Activated naive CD8-positive, alpha-beta T cell treated with anti-CD3 and anti-CD28 coated beads for 36 hours (primary cell): ENCODE measurements at places on chromosomes 7 and 10.

- no peak overlapping the region for H3K27ac ChIP-seq
- DNase-seq = no peak
- peaks cover 4% of the 10 kb centered on the region for H3K36me3 ChIP-seq
- H3K4me1 ChIP-seq = peaks cover 40% of the 10 kb centered on the region
These were observed 468 bp upstream of the IRF5 start for GRCh38 chr7:128937271-128937646.

- peaks cover 23% of the 10 kb centered on the region for H3K27me3 ChIP-seq
- no peaks in the 10 kb centered on the region for H3K36me3 ChIP-seq
- H3K4me1 ChIP-seq = peaks cover 5% of the 10 kb centered on the region
- no peak overlapping the region for H3K27ac ChIP-seq
- H3K4me3 ChIP-seq = peak overlapping the region; percentile 77
These were observed 62.9 kb upstream of the FAM171A1 start for GRCh38 chr10:15433850-15434537.

DNA sequence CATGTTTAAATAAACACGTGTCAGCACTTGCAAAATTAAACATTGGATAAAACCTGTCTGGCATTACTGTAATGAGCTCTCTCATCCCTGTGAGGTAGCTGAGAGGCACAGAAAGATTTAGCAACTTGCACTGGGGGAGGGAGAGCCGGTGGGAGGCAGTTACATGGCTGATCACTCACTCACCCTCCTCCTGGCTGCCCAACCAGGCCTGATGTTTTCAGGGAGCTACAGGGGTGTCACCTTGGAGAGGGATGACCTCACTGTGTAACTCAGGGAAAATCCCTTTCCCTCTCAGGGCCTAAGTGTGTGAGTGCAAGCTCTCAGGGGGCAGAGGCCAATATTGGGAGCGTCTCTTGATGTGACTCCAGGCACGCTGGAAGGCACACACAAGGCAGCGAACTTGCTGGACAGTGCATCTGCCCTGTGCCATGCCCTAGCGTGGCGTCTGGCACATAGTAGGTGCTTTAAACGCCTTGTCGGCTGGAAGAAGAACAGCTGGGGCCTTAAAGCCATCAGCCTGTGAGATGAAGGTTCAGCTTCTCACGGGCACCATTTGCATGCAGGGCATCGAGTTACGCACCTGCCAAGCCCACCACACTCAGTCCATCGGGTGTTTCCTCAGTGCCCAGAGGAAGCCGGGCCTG lies 51.1 kb downstream of the ELFN1 start:
- no peaks in the 10 kb centered on the region for H3K4me1 ChIP-seq
- no peaks in the 10 kb centered on the region for H3K27me3 ChIP-seq
- H3K36me3 ChIP-seq = no peaks in the 10 kb centered on the region
- H3K4me3 ChIP-seq = no peak overlapping the region

- H3K4me3 ChIP-seq = peak within 1 kb of the TSS; percentile 86
- H3K4me1 ChIP-seq = peaks cover 15% of the 10 kb centered on the region
- H3K27ac ChIP-seq = peak within 1 kb of the TSS; percentile 66
- no peaks in the 10 kb centered on the region for H3K27me3 ChIP-seq
- DNase-seq = peak; percentile 53
These were observed at the start of gene AEBP1 for GRCh38 chr7:44103923-44104859. TSS of gene AEBP1 (plus strand) at chr7:44104345. CDS start at chr7:44104666, 321 bp downstream.

- H3K27ac ChIP-seq = no peak overlapping the region
- H3K4me1 ChIP-seq = peaks cover 19% of the 10 kb centered on the region
- H3K27me3 ChIP-seq = peaks cover 59% of the 10 kb centered on the region
- no peak overlapping the region for H3K4me3 ChIP-seq
- no peaks in the 10 kb centered on the region for H3K36me3 ChIP-seq
- no peak for DNase-seq
These were observed 15.2 kb upstream of the KAZALD1 start for GRCh38 chr10:101046332-101047238.

GRCh38 chr7:105278973-105279687 lies 109.6 kb downstream of the SRPK2 start:
- H3K27ac ChIP-seq = peak overlapping the region; percentile 51
- no peak for DNase-seq
- H3K4me1 ChIP-seq = peaks cover 26% of the 10 kb centered on the region
- H3K36me3 ChIP-seq = peaks cover 5% of the 10 kb centered on the region
- no peaks in the 10 kb centered on the region for H3K27me3 ChIP-seq

DNA sequence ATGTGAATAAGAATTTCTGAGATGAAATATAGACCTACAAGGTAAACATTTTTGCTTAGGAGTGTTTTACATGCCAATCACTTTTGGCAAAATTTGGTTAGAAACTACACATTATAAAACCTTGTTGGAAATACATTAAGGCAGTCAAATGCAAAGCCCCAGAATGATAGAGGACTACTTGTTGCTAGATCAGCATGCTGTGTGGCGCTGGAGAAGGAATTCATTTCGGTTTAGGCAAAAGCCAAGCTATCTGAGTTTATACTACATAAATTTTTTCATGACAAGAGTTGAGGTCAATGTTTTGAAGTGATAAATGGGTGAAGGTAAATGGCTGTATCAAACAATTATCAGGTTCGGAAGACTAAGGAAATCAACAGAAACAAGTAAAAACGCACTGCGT lies 2.3 kb downstream of the BMPER start:
- H3K36me3 ChIP-seq = no peaks in the 10 kb centered on the region
- H3K27me3 ChIP-seq = peaks cover 64% of the 10 kb centered on the region
- DNase-seq = no peak

GRCh38 chr7:151245360-151246101 lies 3.0 kb downstream of the SMARCD3 start:
- DNase-seq = peak; percentile 78
- H3K27me3 ChIP-seq = peaks cover 43% of the 10 kb centered on the region
- H3K4me3 ChIP-seq = no peak overlapping the region

DNA sequence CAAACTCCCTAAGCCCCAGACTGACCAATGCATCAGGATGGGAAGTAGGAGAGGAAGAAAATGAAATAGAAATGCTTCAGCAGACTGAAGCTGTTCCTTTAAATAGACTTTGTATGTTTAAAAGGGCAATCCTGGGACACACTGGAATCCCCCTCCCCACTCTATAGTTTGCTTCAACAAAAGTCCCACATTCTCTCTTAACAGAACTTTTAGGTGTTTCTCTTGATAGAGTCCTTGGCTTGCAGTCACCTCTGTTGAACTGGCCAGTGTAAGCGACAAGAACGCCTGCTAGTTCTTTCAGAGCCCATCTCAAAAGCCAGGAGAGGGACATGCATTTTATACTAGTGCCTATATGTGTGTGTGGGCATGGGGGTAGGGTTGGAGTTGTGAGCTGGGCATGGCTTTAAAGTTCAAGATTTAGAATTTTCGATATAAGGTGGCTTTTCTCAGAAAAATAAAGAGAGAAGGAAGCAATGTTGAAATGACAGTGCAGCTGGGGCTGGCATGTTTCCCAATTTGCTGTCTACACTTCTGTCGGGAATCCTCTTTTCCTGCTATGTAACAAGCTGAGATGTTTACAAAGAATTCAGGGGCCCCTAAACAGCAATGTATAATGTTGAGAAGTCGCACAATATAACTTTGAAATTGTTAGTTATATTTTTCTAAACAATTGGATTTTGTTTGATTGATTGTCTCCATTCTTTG lies 2.1 kb downstream of the TBX20 start:
- H3K27me3 ChIP-seq = peaks cover 95% of the 10 kb centered on the region
- H3K4me1 ChIP-seq = peaks cover 9% of the 10 kb centered on the region
- no peak for DNase-seq
- H3K36me3 ChIP-seq = peaks cover 1% of the 10 kb centered on the region
